ENCODE measurements at places on chromosomes 6 and 20. TPM values are rescaled to one million over a fixed set of nuclear protein-coding genes. Genes with fewer than 3 reads are reported as not detected.

GRCh38 chr20:235891-236290, 8.8 kb downstream of the DEFB129 start:
- peak; percentile 28 for DNase-seq

DNA sequence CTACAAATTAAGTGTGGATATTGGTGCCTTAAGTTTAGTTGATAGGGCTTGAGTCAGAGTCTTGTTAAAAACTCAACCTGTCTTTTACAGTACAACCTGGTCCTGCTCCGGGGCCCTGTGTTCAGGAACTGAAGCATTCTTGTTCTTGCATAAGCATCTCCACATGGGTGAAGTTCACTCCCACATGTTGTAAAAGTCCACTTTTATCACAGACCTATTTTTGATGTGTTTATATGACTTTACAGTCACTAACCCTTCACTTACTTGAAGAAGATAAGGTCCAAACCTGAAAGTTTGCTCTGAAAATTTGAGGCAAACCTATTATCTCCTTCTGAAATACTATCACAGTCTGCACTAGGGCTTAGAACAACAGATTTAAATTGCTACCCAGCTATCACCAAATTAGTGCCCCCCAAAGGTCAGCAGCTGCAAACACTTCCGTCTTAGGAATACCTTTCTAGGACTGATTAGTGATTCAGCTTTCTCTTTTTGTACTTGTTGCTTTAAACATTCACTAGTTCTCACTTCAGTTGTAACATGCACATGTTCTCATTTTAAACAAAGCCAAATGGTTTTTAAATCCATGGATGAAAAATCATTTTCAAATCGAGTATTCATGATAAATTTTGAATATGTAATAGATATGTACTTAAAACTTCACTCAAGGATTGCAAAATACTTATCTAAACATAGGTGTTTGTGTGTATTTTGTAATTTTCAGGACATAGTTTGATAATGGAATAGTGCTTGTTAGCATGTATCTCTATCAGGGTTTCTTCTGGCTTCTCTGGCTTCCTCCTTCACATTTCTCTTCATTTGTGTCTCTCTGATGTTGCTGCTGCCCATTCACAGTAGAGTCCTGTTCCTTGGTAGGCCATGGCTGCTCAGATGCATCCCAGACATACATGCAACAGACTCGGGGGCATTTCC, 469.8 kb upstream of the SOX4 start:
- no peak for DNase-seq

DNA sequence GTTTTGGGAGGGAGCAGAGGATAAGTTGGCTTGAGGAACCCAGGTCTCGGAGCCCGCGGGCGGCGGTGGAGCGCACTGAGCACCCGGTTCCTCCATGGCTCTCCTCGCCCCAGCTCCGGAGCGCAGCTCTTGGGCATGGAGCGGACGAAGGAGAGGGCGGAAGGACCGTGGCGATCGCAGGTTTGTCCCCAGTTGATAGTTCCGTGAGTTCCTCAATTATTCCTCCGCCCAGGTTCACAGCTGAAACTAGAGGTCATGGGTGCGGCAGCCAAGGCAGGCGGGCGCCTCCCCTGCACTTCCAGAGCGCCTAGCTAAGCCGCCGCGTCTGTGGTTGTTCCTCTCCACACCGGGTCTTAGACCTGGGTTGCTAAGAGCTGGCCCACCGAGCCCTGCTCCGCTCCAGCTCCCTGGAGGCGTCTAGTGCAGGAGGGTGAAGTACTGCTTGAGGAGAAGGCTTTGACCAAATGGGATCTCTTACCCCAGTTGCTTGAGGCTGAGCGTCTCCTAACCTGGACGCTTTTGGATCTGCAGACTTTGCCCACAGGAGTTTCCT, at the start of gene HTR1B:
Gene HTR1B, minus strand, starts transcription at position 184 of the 553 bp plus-strand sequence. Its CDS starts 88 bp downstream, at position 96.
- peak; percentile 61 for DNase-seq

DNA sequence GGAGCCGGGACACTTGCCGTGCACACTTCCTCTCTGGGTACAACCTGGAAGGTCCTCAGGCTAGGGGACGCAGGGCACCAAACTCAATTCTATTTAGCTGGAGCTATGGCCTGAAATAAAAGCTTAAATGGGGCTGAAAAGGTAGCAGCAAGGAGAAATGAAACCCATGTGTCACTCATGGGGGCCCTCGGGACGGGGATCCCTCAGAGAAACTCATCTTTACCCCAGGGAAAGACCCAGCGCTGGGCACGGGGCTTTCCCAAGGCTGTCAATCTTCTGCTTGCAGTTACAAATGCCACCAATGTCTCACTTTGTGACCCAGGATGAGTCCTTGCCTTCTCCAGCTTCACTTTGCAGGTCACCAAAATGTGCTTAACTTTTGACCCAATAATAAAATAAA, 16.5 kb downstream of the SNAI1 start:
- no peak for DNase-seq

GRCh38 chr6:168157272-168158212, 78.5 kb upstream of the FRMD1 start:
- no peak for DNase-seq

DNA sequence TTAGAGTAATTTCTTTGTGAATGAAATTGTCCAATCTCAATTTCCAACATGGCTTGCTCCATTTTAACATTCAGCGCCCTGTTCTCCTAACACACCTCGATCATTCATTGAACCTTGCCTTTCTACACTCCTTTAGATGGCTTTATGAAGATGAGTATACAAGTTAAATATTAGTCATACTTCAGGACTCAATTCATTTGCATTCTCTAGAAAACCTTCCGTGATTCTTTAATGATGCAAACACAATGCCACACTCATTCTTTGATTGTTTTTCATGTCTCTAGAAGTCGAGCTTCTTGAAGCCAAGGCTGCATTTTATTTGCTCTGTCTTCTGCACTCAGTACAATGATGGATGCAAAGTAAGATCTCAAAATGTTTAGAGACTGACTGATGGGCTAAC, 641.2 kb downstream of the DOK5 start:
- no peak for DNase-seq

DNA sequence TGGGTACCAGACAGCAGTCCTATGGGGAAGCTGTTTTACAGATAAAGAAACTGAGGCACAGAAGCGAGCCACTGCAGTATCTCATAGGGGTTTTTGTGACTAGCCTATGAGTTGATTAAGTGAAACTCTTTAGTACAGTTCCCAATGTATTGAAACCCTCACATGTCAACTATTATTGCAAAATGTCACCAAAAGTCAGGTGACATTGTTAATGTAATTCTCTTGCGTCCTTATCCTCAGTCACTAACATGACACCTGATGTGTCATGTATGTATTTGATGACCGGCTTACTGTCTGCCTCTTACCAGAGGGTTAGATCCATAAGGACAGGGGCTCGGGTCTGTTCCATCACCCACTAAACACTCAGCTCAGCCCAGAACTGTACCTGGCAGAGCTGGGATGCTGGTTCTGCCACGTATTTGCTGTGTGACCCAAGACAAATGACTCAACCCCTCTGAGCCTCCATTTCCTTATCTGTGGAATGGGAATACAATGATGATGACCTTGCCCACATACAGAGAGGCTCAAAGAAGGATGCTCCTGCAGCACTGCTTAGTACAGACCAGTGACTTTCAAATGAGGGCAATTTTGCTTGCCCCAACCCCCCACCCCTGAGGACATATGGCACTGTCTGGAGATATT, 32.9 kb downstream of the PREX1 start:
- DNase-seq, result no peak

- DNase-seq, result no peak
Observed at GRCh38 chr6:167306401-167306998, 15.4 kb downstream of the UNC93A start.

DNA sequence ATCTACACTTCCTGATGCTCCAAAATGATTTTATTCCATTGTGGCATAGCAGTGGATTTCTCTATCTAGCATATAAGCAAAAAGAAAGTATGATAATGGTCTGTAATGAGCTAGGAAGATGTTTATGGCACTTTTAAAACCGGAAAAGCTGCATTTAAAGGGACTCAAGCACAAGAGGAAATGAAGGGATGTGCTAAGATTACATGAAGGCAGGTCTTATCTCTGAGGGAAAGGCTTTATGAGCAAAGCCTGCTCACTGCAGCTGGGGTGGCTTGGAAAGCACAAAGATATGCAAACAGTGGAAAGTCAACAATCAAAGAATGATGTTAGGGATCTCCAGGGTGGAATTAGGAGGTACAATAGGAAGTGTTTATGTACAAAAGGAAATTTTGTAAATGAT, 138.2 kb downstream of the TENT5A start:
- no peak for DNase-seq

DNA sequence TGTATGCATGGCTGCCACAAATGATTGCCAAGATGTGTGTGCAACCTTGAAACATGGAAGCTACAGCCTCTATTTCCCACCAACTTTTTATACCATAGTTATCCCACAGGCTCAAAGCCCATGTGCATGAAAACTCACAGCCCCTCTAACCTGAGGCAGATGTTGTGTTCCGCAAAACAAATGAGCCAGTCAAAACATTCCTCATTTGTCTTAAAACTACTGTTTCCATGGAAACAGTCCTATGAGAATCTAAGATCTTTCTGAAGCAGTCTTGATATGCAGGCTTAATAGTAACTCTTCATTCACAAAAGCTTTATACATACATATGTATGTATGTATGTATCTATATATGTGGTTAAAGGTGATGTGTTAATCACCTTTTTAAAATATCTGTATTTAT, 31.2 kb upstream of the MANEA start:
- no peak for DNase-seq

DNA sequence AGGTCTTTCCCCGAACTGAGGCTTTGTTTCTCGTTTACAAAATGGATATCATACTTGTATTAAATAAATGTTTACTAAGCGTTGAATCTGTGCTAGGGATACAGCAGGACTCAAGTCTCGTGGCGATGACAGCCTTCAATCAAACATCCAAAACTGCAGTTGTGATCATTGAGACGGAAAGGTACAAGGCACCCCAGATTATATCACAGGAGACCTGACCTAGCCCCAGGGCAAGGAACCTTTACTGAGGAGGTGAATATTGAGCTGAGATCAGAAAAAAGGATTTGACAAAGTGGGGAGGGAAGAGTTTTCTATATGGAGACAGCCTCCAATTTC, 476 bp downstream of the AAR2 start:
- DNase-seq, result no peak

DNA sequence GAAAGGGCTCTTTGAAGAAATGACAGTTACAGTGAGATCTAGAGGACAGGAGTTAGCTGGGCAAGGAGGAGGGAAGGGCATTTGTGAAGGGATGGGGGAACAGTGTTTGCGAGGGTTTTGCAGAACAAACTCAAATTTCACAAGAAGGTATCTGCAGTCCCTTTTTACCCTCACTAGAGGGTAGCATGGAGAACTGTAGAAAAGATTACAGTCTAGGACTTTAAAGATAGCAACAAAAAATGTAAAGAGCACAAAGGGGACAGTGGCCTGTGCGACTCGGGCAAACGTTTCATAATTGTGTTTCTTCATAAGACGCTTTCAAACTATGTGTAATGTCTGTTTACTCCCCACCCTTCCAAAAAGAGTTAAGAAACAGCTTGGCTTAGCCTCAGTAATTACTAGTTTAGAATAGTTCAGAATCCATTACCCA, 21.2 kb upstream of the ASXL1 start:
- DNase-seq, result peak; percentile 52

- no peak for DNase-seq
Observed at GRCh38 chr6:96450770-96451130, 70.9 kb upstream of the UFL1 start.

GRCh38 chr20:37185686-37186085, 6.3 kb upstream of the MROH8 start:
- DNase-seq, result no peak

DNA sequence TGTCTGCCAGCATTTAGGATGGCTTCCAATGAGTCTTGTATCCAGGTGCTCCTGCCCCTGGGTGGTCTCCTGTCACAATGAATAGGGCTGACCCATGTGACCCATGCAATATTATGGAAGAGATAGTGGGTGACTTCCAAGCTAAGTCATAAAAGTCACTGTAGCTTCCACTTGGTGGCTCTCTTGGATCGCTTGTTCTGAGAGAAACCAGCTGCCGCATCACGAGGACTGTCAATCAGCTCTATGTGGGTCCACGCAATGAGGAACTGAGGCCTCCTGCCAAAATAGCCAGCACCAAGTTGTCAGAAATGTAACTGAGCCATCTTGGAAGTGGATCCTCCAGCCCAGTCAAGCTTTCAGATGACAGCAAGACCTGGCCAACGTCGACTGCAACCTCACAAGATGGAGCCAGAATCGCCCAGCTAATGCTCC, 14.9 kb upstream of the MATN4 start:
- DNase-seq, result peak; percentile 76

DNA sequence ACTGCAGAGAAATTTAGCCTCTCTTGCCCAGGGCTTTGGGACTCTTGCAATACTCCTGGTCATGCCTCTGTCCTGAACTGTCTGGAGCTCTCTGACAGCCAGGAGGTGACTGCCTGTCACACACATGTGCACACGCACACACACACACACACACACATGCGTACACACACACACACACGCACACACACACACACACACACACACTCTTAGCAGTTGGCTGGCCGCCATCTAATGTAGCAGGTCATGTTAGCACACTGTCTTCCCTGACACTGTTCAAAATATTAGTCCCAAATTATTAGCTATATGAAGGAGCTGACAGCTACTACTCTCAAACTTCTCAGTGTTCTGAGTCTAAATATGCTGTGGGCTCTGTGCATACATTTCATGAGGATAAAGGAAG, 60.9 kb downstream of the IPCEF1 start:
- DNase-seq, result no peak

- no peak for DNase-seq
Observed at GRCh38 chr6:132359886-132360285, 41.4 kb downstream of the MOXD1 start.

DNA sequence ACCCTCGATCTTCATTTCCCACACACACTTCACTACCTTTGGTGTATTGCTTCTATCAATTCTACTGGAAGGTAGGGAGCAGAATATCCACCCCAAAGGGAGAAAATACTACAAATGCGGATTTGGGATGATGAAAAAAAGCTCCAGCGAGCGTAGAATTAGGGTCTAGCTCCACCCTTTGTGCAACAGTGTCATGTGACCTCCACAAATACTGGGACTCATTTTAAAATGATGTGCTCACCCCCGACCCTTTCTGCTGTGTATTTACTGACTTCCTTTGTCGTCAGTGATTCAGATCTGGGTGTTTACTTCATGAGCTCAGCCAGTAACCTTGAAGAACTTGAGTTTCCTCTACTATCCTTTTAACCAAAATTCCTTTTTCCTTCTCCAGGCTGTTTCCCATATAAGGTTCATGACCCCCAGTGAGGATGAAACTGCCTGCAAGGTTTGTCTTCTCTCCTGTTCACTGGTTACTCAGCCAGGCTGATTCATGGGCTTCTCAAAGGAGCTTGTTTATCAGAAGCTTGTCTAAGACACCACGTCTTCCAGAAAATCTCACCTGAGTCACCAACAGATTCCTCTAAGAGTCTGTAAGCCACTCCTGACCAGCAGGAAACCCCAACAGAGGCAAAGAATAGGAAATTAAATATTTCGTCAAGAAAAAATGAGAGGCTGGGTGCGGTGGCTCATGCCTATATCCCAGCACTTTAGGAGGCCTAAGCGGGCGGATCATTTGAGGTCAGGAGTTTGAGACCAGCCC, 39.6 kb upstream of the PAX1 start:
- no peak for DNase-seq

Gene ABCF1
- 41.9 TPM for total RNA-seq

Gene GTF2H4
- total RNA-seq, result 8.3 TPM

Gene MYCT1
- total RNA-seq, result 256 TPM

Gene HEY2
- 0.22 TPM for total RNA-seq
